ENCODE measurements at places on chromosomes 6 and 20.

GRCh38 chr6:16437095-16437494 is 198.7 kb downstream of the GMPR start:
- peak; percentile 30 for ATAC-seq

GRCh38 chr20:47230811-47231256 is 125.7 kb downstream of the ZMYND8 start:
- ATAC-seq, result no peak

- ATAC-seq, result no peak
Measured at GRCh38 chr6:45650524-45651135, 272.9 kb upstream of the SUPT3H start.

DNA sequence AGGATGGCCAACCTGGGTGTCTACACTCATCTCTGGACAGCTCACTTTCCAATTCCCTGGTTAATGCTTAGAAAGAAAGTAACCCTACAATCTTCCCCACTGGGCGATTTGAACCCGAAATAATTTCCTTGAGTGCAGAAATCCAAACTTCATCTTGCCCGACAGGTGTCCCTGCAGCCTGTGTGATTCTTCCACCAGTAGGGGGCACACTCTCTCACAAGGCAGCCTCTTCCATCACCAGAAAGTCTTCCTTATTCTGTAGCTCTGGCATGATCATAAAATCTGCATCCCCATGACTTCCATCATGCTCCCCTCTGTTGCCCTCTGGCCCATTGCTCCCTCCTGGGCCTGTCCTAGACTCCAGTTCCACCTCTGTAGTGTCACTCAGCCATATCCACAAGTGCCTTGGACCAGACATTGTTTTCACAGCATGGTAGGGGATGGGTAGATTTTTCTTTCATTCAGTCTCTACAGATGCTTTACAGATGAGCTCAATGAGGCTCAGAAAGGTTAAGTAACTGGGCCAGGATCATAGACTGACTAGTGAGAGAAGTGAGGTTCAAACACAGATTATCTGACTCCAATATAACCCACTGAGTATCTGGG is 170.4 kb upstream of the SPTLC3 start:
- no peak for ATAC-seq

DNA sequence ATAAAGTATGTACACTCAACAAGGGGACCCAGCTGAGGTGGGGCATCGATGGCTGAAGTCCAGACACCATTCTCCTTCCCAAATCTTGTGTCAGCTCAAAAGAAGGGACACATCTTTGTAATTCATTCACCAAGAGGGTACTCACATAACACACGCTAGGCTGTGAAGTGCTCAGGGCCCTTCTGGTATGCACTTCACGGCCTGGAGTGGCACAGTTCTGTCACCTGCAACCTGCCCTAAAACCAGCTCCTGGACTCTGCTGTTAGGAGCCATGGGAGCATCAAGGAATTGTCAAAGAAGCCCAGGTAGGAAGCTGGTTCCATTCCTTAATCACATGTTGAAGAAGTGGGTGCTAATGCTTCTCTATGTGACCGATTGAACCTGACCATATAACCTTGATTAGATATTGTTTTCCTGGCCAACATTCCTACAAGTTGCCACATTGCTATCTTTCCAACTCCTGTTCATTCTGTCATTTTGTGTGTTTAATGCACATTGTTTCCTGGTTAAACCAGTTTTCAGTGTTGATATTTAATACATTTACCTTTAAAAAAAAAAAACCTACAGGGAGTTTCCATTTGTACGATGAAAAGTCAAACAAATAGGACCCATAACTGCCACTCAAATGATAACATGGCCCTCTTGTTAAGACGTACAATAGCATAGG is 127.3 kb downstream of the TNFRSF21 start:
- no peak for ATAC-seq

DNA sequence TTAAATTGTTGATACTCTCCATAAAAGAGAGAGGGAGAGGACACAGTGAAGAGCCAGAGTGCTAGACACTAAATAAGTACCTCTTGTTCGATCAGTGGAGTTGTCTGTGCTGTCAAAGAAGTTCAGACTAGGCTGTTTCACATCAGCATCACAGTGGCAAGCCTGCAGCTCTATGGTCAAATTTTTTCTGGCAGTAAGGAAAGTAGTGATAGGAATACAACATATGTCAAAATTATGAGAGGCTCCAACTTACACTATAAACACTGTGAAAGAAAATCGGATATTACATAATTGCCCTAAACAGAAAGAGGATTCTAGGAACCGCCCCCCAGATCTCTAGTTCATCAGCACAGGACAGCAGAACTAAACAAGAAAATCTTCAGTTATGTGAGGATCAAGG is 23.1 kb downstream of the DNAH8 start:
- no peak for ATAC-seq

DNA sequence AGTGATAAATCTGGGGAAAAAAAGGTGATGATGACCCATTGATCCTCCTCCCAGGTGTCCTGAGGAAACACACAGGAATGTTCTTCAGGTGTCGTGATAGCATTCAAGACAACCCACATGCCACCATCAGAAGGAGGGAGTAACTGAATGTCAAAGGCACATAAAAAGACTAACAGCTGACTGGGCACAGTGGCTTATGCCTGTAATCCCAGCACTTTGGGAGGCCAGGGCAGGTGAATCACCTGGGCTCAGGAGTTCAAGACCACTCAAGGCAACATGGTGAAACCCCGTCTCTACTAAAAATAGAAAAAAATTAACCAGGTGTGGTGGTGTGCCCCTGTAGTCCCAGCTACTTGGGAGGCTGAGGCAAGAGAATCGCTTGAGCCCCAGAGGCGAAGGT is 82.3 kb upstream of the CST7 start:
- ATAC-seq, result no peak

GRCh38 chr20:63494084-63494419 is 4.8 kb downstream of the EEF1A2 start:
- no peak for ATAC-seq

DNA sequence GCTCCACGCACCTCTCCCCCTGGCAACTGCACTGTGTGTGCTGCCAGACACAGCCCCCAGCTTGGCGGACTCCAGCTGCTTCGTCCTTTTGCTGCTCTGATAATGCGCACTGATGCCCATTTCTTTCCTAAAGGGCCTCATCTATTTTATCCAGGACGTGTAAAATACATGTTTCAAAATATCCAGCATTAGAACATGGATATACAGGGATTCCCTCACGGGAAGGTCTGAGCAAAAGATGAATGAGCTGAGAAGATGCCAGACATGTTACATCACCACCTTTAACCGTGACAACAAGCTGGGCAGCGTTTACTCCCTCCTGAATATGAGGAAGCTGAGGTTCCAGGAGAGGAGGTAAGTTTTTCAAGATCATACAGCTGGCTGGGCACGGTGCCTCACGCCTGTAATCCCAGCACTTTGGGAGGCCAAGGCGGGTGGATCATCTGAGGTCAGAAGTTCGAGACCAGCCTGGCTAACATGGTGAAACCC is 32.8 kb downstream of the TNXB start:
- no peak for ATAC-seq

GRCh38 chr6:52190409-52190808 is 4.2 kb downstream of the IL17A start:
- no peak for ATAC-seq

- ATAC-seq, result peak; percentile 75
Measured at GRCh38 chr6:118725944-118726343, 74.6 kb upstream of the CEP85L start.

DNA sequence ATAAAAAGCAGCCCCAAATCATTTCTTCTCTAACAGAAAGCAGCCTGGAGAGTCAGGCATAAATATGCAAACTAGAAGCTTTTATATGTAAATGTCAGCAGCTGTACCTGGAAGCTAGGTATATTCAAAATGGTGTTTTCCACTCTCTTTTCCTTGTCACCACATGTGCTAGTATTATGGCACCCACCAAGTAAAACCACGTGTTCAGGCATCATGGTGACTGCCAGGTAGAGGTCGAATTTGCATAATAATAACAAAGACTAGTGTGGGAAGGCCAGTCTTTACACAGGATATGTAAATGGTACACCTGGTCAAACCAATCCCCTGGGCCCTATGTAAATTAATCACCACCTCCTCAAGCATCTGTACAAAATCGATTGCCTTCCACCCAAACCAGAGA is 124.0 kb downstream of the MMUT start:
- ATAC-seq, result no peak

- no peak for ATAC-seq
Measured at GRCh38 chr6:123747515-123747914, 56.1 kb upstream of the NKAIN2 start.

- no peak for ATAC-seq
Measured at GRCh38 chr6:49732781-49733180, 11.4 kb downstream of the CRISP3 start.

DNA sequence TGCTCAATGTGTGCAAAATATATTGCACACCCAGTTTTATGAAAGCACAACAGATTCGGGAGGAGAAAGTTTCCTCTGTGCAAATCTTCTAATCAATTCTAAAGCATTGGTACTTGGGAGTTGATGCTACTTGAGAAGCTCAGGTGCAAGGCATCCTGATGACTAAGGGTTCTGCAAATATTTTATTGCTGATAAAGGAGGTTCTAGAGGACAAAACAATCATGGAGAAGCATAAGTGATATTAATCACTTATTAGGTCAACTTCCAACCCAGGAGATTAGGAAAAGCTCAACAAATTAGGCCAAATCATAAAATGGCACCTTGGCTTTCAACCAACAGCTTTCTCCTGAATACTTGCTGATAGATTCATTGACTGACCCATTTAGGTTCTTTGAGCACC is 27.1 kb downstream of the CYP24A1 start:
- no peak for ATAC-seq

GRCh38 chr6:36210182-36210581 is 13.6 kb downstream of the BRPF3 start:
- ATAC-seq, result no peak

GRCh38 chr6:108559884-108560462 is 744 bp upstream of the FOXO3 start:
- peak; percentile 0 for ATAC-seq

GRCh38 chr6:132568611-132569010 is 1.5 kb upstream of the TAAR6 start:
- no peak for ATAC-seq

DNA sequence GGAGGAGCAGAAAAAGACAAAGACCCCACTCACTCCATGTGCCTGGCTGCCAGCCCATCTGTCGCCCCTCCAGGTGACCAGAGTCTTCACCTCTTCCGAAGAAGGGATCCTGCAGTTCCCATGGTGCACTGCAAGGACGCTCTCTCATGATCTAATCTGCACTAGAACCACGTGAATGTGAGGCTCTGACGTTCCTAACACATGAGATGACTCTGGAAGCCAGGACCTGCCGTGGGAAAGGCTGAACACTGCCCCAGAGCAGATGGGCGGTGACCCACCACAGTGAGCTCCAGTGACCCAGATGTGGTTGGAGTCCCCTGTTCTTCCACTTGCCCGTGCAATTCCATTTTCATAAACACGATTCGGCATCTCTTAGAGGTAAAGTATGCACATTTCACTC is 39.6 kb upstream of the PDE10A start:
- ATAC-seq, result no peak

GRCh38 chr20:16947479-16947878 is 199.3 kb downstream of the OTOR start:
- ATAC-seq, result no peak

- no peak for ATAC-seq
Measured at GRCh38 chr6:102813489-102814275, 1420.2 kb downstream of the GRIK2 start.

DNA sequence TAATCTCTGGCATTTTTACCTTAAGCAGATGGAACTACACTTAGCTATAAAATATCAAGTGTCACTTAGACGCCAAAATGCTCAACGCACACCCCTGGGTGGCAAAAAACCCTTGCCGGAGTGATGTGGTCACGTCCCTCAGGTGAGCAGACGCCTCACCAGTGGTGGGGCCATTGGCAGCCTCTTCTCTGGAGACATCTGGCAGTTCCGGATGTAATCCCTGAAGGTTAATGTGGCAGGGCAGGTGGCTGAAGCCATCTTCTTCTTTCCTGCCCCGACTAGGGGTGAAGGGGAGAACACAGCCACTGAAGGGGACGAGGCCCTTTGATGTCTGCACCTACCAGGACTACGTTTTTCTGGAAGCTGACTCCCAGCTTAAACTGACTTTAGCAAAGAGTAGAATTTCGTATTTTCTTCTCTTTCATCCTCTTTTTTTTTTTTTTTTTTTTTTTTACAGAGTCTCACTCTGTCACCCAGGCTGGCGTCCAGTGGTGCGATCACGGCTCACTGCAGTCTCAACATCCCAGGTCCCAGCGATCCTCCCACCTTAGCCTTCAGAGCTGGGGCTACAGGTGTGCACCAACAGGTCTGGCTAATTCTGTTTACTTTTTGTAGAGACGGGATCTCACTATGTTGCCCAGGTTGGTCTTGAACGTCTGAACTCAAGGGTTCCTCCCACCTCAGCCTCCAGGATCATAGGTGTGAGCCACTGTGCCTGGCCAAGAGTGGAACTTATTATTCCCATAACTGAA is 152.1 kb downstream of the TTLL2 start:
- ATAC-seq, result no peak

DNA sequence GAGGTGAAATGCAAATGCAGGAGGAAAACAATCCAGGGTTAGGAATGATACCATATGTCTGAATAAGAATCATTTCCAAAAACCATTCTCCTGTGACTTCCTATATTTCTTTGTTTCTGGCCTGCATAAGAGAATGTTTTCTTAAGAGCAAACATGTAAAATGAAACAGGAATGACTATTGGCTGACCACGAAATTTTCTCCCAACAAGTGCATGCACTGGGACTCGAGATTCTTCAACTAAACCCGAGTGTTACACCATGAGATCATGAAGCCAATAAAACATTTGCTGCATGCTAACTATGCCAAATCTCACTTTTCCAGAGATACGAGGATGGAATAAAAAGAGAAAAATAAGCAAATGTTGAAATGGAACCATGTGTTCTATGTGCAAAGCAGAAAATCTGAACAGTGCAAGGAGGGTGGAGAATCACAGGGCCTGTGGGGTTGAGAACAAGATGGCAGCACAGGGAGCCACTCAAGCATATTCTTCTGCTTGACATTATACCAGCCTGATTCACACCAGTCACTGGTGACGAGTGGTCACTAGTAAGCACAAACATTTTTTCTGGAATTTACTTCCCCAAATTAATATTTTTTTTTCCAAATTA is 212.2 kb upstream of the FOXA2 start:
- no peak for ATAC-seq

DNA sequence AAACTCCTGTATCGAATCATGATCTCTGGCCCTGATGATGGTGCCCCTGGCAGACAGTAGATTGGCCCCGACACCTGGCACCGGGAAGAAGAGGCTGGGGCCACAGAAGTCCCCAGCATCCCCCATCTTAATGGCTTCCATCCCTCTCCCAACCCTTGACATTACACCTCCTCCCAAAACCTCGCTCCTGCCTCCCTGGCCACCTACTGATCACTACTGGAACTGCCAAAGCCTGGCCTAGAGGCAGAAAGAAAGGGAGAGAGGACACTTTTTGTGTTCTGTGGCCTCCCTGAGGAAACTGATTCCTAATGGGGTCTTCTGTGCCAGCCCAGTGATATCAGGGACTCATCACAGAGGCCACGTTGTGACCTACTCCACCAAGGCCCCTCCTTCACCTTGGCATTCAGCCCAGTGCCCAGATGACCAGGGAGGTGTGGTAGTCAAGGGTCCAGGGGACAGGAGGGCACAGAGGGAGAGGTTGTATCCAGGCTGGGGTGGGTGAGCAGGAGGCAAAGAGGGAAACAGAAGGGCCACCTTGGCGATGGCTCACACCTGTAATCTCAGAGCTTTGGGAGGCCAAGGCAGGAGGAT is 6.1 kb downstream of the C20orf173 start:
- ATAC-seq, result no peak

Measured in activated CD4-positive, CD25-positive, alpha-beta regulatory T cell treated with anti-CD3 and anti-CD28 coated beads, Interleukin-2, amount 50 U/mL, for 24 hours (primary cell).